ENCODE measurements at places on chromosomes 1 and 21.
A peak's percentile ranks its signal among the peaks of the same experiment; 100 is the strongest.

DNA sequence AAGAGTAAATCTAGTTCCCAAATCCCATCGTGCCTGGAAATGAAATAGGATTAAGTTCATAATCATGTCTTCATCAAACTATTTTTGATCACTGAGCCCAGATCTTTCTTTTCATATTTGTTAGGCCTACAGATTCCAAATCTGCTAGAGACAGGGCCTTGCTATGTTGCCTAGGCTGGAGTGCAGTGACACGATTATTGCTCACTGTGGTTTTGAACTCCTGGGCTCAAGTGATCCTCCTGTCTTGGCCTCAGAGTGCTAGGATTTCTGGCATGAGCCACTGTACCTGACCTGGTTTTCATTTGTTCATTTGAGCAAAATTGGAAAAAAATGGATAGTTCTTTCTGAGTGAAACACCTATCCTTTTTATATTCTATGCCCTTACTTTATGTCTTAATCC lies 28.0 kb upstream of the DIPK1A start:
- no peak for DNase-seq

- no peak for DNase-seq
Observed at GRCh38 chr1:71785450-71785849, 496.9 kb downstream of the NEGR1 start.

- no peak for DNase-seq
Observed at GRCh38 chr1:160625321-160625720, 21.5 kb downstream of the SLAMF1 start.

GRCh38 chr1:193676996-193677549 lies 490.7 kb upstream of the B3GALT2 start:
- no peak for DNase-seq

GRCh38 chr1:233090746-233091494 lies 140.5 kb downstream of the NTPCR start:
- no peak for DNase-seq

GRCh38 chr1:26360807-26361604 lies 7.1 kb upstream of the CRYBG2 start:
- no peak for DNase-seq

GRCh38 chr1:53369034-53369750 lies 41.3 kb upstream of the LRP8 start:
- no peak for DNase-seq

GRCh38 chr1:11664336-11665065 lies 501 bp downstream of the FBXO6 start:
- peak; percentile 69 for DNase-seq

- no peak for DNase-seq
Observed at GRCh38 chr1:187249196-187249595, 420.4 kb downstream of the PLA2G4A start.

GRCh38 chr21:35488946-35489345 lies 439.8 kb upstream of the RUNX1 start:
- no peak for DNase-seq

- DNase-seq = no peak
Observed at GRCh38 chr1:61245696-61246400, 163.5 kb downstream of the NFIA start.

DNA sequence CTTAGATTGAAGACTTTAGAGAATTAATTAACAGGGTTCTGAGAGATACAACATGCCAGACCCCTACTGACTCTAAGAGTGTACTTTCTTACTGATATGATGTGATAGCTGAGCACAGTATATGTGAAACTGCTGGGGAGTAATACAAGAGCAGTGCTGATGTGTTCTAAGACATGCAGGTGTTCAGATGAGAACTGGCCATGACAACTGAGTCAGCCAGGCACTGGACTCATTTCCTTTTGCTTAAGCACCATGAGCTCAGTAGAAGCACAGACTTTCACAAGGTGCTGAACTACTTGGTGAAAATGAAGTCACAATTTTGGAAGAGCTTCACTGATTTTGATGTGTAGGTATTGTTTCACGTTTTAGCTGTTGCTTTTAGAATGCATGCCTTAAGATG lies 15.9 kb upstream of the POGZ start:
- peak; percentile 58 for DNase-seq

DNA sequence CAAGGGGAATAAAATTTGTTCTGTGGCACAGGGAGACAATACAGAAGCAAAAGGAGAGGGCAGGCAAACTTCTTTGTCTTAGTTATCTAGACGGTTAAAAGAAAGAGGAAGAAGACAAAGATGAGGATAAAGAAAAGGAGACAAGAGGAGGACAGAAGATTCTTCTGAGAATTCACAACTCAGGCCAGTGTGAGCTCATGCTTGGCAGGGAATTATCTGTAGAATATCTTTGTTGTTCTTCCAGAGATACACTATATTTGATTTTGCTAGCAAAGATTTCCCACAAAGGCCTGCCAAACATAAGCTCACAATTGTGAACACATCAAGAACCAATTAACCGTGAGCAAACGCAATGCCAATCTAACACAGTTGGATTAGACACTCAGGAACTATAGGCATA lies 21.4 kb downstream of the SLC16A1 start:
- no peak for DNase-seq

DNA sequence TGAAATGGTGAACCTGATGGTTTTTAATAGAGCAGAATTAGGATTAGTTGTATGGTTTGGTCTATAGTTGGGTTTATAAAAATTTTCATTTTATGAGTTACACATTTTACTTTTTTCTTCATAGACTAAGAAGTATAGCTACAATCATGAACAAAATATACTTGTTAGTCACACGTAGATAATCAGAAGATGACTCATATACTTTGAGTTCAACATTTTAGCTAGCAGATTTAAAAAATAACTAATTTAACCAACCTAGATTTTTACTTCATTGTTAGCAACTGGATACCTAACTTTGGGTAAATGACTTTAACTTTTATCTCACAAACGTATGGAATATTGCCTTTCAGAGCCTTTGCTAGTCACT lies 27.9 kb downstream of the MORC3 start:
- no peak for DNase-seq

- no peak for DNase-seq
Observed at GRCh38 chr1:1334835-1335234, 3.8 kb downstream of the TAS1R3 start.

- no peak for DNase-seq
Observed at GRCh38 chr21:17590430-17590829, 22.3 kb downstream of the BTG3 start.

GRCh38 chr1:214604523-214604922 lies 1.5 kb downstream of the CENPF start:
- no peak for DNase-seq

DNA sequence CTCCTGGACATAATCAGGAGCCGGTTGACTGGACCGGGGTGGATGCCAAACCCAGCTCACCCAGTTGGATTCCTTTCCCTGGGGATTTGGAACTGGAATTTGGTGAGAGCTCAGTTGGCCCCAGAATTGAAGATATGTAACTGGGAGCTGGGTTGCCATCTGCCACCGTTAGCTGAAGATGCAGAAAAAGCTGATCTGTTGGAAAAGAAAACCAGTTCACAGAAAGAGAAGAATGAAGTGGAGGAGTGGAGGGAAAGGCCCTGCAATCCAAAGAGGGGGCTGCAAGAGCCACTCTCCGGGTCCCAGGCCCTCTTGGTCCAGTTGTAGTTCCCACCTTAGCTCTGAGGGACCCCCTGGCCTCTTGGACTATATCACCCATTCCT lies 16.0 kb downstream of the TEX35 start:
- DNase-seq = no peak

GRCh38 chr1:230131457-230131856 lies 64.4 kb downstream of the GALNT2 start:
- no peak for DNase-seq

GRCh38 chr1:230913496-230913895 lies 45.2 kb upstream of the C1orf198 start:
- no peak for DNase-seq

DNA sequence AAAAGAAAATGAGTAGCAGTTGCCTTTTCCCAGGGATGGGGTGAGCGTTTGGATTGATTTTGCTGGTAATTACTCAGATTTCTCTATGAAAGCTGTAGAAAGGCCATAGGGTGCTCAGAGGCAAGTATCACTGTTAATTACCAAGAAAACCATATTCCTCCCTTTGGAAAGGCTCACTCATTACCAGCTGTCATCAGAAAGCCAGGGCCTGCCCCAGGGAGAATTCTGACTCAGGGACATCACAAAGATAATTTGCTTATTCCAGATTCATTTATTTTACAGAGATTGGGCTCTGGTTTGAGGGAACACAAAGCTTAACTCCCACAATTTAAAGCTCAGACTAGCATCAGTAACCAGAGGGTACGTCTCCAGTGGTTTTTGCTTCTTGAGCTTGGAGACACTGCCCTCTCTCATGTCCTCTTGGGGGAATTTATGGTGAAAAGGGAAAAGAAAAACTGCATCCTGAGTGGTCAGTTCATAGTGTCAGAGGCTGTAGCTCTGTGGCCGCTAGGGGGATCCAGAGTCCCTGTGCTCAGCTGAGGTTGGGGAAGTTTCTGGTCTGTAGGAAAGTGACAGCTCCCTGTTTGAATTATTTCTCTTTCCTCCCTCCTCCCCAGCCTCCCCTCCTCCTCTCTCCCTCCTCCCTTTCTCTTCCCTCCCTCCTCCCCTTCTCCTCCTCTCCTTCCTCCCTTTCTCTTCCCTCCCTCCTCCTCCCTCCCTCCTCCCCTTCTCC lies 204.3 kb downstream of the KCNJ6 start:
- peak; percentile 37 for DNase-seq

DNA sequence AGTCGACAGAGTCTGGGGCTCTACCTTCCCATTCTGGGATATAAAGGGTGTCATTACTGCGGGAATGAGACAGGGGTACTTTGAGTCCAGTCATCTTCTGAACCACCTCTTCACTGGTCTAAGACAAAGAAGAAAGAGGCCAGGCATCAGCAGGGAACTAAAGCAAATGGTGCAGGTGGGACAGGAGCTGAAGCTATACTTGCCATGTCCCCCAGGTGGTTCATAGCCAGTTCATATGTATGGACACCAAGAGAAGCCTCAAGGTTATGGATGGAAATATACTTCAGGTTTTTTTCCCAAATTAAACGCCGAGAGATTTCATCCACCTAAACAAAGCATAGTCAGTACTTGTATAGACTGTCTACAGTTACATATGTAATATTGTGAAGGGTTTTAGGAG lies 2.2 kb downstream of the CTSK start:
- DNase-seq = no peak

- no peak for DNase-seq
Observed at GRCh38 chr1:51570063-51570710, 46.7 kb upstream of the OSBPL9 start.

DNA sequence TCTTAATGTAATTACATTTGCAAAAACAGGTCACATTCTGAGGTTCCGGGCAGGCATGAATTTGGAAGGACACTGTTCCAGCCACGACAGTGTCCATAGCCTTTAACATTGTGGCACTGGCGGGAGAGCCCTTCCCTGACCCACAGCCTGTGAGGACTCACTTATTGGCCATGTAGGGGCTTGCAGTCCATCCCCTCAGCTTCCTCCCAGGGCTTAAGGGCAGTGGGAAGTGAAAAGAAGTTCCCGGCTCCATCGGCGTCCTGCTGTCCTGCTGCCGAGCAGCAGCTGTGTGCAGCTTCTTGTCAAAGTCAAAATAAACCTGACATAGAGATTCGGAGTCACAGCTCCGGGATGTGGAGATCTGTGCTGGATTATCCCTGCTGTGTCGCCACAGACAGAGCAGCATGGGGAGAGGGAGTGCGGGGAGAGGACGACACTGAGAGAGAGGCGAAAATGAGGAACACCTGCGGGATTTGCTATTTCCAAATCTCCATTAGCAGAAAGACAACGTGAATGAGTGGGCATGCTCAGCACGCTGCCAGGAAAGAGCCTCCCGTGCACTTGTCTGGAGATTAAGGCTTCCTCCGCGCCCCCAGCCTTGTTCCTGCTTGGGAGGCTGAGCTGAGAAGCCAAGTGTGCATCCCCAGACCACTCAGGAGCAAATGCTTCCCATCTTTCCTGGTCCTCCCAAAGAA lies 260.3 kb downstream of the ASTN1 start:
- DNase-seq = no peak
